Gastrocnemius medialis (tissue), 4 donors: ENCODE measurements at places on chromosomes 3 and 15. TPM values are rescaled to one million over a fixed set of nuclear protein-coding genes. Genes with fewer than 3 reads are reported as not detected.

Gene CXCR6
- total RNA-seq = 0.51 TPM

Gene NEDD4
- total RNA-seq = 268 TPM

DNA sequence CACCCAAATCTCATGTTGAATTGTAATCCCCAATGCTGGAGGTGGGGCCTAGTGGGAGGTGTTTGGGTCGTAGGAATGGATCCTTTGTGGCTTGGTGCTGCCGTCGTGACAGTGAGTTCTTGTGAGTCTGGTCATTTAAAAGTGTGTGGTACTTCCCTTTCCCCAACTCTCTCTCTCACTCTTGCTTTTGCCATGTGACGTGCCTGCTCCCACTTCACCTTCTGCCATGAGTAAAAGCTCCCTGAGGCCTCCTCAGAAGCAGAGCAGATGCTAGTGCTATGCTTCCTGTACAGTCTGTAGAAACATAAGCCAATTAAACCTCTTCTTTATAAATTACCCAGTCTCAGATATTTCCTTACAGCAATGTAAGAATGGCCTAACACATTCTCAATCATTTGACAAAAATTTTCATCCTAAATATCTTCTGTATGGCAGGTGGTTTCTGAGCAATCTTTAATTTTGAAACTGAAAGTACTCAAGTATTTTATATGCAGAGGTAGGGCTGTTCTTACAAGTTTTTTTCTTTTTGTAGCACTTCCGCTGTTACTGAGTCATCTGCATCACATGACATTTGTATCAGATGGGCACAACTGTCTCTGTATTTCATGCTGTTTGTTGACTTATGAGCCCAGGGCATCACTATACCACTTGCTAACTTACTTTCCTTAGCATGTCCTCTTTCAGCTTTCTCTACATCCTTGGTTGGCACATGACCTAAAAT lies 8.8 kb downstream of the RPL39L start:
- no peak for DNase-seq
- no peak overlapping the region for H3K27ac ChIP-seq
- H3K27me3 ChIP-seq = no peaks in the 10 kb centered on the region
- H3K4me3 ChIP-seq = no peak overlapping the region
- no peaks in the 10 kb centered on the region for H3K36me3 ChIP-seq

DNA sequence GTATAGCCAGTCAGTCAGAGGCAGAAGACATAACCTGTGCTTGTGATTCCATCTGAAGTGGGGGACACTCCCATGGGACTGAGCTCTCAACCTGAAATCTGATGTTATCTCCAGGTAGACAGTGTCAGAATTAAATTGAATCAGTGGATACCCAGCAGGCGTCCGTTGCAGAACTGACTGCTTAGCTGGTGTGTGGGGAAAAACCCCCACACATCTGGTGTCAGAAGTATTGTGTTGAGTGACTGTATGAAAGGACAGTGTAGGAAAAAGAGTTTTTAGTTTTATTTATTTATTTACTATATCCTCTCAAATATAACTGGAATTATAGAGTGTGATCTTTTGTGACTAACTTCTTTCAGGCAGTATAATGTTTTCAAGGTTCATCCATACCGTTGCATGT lies 10.4 kb downstream of the KPNA4 start:
- H3K4me1 ChIP-seq = peaks cover 32% of the 10 kb centered on the region
- DNase-seq = no peak
- H3K4me3 ChIP-seq = no peak overlapping the region
- H3K27ac ChIP-seq = no peak overlapping the region
- no peaks in the 10 kb centered on the region for H3K27me3 ChIP-seq
- H3K36me3 ChIP-seq = no peaks in the 10 kb centered on the region

DNA sequence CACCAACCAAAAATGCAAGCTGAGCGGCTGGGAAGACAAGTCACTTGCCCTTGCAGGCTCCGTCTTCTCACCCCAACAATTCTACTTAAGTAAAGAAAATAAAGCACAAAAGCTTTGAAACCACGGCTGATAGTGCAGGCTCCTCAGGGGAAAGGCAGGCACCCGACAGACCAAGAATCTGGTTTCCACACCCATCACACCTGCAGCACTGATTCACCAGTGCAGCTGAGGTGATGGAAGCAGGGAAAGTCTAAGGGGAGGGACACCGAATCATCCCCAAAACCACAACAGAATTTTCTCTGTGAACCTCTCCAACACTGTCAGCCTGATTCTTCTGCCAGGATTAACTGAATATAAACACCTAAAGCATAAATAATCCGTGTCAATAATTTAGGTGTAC lies 62.0 kb upstream of the NSMCE3 start:
- no peak for DNase-seq
- H3K27me3 ChIP-seq = no peaks in the 10 kb centered on the region
- no peak overlapping the region for H3K27ac ChIP-seq
- H3K4me1 ChIP-seq = no peaks in the 10 kb centered on the region

DNA sequence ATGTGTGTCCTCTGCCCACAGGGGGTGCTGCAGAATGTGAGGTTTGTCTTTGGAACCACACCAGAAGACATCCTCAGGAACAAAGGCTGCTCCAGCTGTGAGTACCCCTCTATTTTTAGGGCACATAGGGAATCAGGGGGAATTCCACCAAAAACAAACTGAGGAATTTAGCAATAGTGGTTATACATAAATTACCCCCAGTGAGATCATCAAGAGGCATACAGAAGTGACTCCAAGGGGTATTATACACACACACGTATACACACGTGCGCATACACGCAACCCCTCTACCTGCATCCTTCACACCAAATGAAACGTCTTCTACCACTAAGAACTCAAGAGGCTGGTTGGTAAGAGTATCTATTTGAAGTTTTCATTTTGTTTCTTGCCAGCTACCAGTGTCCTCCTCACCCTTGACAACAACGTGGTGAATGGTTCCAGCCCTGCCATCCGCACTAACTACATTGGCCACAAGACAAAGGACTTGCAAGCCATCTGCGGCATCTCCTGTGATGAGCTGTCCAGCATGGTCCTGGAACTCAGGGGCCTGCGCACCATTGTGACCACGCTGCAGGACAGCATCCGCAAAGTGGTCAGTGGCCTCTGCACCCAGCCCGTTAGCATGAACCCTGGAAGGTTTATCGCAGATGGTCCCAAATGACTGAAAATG lies 2.9 kb downstream of the THBS1 start:
- H3K36me3 ChIP-seq = no peaks in the 10 kb centered on the region
- DNase-seq = no peak
- H3K27ac ChIP-seq = no peak overlapping the region

DNA sequence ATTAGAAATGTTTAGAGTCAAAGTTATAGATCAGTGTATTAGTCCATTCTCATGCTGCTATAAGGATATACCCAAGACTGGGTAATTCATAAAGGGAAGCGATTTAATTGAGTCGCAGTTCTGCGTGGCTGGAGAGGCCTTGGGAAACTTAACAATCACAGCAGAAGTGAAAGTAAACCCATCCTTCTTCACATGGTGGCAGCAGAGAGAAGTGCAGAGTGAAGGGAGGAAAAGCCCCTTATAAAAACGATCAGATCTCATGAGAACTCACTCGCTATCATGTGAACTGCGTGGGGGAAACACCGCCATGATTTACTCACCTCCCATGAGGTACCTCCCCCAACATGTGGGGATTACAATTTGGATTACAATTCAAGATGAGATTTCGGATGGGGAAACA lies 871.5 kb downstream of the DIPK2A start:
- H3K4me3 ChIP-seq = no peak overlapping the region
- DNase-seq = no peak
- H3K4me1 ChIP-seq = no peaks in the 10 kb centered on the region
- no peaks in the 10 kb centered on the region for H3K36me3 ChIP-seq
- H3K27ac ChIP-seq = no peak overlapping the region
- no peaks in the 10 kb centered on the region for H3K27me3 ChIP-seq
